ENCODE measurements at places on chromosomes 13 and 19.

- no peak for DNase-seq
These were observed 156.9 kb downstream of the SIPA1L3 start for GRCh38 chr19:38063928-38064327.

GRCh38 chr19:28213470-28214082 is 999.4 kb downstream of the UQCRFS1 start:
- DNase-seq: no peak

DNA sequence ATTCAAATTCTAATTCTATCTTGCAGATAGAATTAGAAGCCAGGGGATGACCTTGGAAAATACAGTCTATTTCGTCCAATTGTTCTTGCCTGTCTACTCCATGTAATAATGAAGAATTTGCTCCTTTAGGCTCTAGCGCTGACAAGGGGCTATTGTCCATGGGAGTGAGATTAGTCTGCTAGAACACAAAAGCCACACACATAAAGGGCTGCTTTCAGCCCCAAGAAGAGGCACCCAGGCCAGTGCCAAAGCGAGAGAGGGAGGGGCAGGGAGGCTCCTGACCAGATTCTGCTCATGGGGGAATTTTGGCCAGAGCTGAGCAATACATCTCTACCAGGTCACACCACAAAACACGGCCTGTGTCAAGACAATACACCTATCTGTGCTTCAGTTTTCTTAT is 1306.9 kb downstream of the UQCRFS1 start:
- no peak for DNase-seq

- DNase-seq: no peak
These were observed 6.7 kb downstream of the ERCC5 start for GRCh38 chr13:102852556-102852955.

- DNase-seq: no peak
These were observed 71.5 kb upstream of the GJB6 start for GRCh38 chr13:20303636-20304035.

- no peak for DNase-seq
These were observed 219.9 kb downstream of the COG6 start for GRCh38 chr13:39875111-39875987.

- no peak for DNase-seq
These were observed 2.9 kb downstream of the CEBPG start for GRCh38 chr19:33376423-33376822.

- no peak for DNase-seq
These were observed 32.9 kb upstream of the KCTD15 start for GRCh38 chr19:33763633-33764371.

DNA sequence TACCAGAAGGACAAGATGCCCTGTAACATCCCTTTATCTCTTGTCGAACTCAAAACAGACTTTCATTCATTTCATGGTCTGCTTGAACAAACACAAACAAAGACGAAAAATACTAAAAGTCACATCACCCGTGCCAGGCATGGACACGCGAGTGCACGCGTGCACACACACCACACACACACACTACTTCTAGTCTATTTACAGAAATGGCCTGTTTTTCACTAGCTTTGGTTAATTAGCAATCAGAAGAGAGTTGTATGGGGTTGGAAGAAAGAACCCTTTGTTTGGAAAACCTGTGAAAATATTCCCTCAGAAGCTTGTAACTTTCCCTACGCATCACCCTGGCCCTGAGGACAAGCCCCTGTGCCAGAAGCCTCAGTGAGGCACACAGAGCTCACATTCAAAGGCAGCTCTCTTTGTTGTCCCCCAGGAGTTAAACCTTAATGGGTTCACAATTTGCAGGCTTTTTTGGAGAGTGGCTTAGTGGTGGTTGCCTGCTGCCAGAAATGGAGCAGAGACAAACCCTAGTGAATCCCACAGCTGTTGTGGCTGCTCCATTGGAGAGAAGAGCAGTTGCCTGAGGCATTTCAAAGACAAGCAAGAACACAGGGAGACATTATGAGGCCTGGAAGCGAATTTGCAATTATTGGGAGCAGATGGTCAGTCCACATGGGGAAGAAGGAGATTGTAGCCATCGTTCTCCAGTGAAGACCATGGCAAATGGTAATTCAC is 55.9 kb downstream of the STARD13 start:
- DNase-seq: no peak

GRCh38 chr13:25225970-25226369 is 53.9 kb upstream of the AMER2 start:
- no peak for DNase-seq

DNA sequence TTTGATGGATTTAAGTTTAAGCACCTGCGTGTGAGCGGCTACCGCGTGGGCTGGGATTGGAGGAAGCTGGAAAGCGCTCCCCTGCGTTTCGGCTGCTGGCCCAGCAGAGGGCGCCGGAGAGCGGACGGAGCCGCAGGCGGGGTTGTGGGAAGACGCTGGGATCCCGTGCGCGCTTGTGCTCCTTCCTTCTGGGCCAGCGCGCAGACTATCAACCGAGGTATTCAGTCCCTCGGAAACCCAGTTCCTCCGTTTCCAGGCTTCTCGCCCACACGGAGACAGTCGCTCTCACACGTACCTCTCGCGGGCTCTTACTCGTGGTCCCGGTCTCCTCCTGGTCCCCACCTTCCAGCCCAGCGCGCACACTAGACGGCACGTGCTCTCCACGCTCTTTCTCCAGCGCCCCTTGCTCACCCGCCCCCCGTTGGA is 28.8 kb downstream of the EPN1 start:
- DNase-seq: no peak

- DNase-seq: no peak
These were observed 35.7 kb downstream of the STK24 start for GRCh38 chr13:98541191-98541590.

- DNase-seq: no peak
These were observed 30.0 kb upstream of the ZNF573 start for GRCh38 chr19:37809366-37809765.

All from GM13977 (cell line).